Stimulated activated CD4-positive, alpha-beta T cell treated with anti-CD3 and anti-CD28 coated beads, Interleukin-1b, Interleukin-23, amount 100 ng/mL, for 24 hours (primary cell): ENCODE measurements at places on chromosomes 5 and 9.

DNA sequence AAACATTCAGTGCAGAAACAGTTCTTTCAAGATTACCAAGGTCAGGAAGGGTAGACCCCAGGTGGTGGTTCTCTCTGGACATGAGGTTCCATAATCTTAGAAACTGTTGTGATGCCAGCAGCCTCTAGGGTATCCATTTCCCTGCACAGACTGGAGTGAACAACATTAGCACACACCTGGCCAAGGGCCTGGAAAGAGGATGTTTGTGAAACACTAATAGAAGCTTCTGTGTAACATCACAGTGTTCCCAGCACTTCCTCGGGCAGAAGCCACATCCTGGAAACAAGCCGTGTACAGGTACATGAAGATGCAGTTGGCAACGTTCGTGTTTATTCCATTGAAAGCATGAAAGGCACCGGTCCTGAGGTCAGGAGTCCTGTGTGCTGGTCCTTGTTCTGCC, 598.2 kb upstream of the KLF4 start:
- DNase-seq: no peak

DNA sequence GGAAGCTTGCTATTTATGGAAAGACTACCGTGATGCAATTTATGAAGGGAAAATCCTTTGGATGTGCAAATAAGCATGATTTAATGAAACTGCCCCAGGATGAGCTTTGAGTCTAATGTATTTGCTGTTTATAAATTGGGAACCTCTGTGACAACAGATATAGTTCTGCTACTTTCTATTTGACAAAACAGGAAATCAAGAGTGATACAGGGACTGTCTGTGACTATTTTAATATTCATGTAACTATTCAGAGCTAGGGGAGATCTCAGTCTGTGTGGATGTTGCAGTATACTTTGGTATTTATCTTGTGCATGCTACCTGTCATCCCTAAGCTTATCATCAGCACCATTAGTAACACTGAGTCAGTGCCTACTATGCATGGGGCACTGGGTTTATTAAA, 132.1 kb downstream of the PDZD2 start:
- no peak for DNase-seq

- DNase-seq: no peak
Measured at GRCh38 chr5:173884402-173885053, 3.6 kb upstream of the CPEB4 start.

DNA sequence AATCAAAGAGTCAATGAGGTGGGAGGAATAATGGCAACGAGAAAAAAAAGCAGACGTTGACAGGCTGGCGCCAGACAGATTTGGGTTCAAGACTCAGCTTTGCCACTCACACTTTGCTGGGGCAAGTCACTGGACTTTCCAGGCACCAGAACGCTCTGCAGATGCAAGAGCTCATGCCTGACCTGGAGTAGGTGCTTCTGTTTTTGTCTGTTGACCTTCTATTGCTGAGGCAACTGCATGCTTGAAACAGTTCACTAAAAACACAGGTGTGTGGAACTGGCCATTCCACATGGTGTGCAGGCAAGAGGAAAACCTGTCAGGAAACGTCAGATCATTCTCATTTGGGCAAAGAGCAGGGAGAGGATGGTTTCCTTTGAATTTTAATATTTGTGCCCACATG, 161.2 kb upstream of the SMIM23 start:
- no peak for DNase-seq

DNA sequence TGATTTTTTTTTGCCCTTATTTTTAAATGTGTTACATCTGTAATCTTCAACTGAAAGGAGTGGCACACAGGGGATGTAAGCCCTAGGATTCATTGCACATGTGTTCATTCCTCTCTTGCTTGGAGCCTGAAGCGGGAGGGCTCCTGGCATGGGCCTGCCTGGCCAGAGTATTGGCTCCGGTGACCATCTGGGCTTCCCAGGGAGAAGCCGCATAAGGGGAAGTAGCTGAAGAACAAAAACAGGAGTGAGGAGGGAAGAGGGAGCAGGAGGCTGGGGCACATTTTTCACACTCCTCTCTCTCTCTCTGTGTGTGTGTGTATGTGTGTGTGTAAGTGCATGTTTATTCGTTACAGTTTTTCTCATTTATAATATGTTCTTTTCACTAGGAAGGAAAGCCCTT, 269.9 kb downstream of the PRR16 start:
- no peak for DNase-seq

DNA sequence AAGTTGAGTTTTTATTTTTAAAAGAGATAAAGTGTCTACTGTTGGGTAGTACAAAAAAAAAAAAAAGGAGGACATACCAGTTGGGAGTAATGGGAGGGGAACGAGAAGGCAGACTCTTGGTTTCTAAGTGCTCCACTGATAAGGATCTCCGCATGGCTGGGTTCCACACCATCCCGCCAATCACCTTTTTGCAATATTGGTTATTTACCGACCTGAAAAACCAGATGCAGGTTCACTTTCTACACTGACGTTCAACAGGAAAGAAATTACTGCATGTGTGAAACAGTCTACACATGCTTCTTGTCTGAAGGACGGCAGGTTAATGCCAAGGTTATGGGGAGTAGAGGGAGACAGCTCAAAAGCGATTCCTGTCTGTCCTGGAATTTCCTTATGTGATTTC, 75.5 kb downstream of the PTPN3 start:
- DNase-seq: no peak

- DNase-seq: no peak
Measured at GRCh38 chr9:121399883-121400607, 30.0 kb upstream of the STOM start.

DNA sequence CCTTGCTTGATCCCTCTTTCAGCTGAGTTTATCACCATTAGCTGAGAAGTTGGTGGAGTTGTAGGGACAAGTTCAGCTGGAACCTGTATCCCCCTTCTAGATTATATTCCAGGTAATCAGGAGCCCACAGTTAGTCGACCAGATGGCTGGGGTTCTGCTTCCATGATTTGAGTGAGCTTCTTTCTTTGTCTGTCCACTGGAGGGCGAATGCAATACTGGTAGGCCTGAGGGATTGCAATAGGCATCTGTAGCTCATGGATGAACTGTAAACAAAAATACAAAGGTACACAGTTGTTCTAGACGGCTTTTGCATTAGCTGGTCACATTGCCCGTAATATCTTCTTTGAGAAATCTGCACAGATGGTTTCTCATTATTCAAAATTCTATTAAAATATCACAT, 88.9 kb downstream of the PCSK5 start:
- no peak for DNase-seq

DNA sequence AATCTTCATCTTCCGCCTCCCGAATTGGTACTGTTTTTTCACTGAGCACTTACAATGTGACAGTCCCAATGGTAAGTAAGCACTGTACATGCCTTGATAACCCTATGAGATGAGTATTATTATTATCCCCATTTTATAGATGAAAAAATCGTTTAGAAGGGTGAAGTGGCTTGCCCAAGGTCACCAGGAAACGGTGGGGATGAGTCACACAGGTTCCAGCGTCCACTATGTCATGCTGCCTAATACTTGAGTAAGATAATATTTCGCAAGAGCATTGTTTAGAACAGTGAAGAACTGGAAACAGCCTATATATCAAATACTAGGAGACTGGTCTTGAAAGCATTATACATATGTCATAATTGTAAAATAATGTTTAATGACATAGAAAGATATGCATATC, 12.9 kb downstream of the HAND1 start:
- no peak for DNase-seq

DNA sequence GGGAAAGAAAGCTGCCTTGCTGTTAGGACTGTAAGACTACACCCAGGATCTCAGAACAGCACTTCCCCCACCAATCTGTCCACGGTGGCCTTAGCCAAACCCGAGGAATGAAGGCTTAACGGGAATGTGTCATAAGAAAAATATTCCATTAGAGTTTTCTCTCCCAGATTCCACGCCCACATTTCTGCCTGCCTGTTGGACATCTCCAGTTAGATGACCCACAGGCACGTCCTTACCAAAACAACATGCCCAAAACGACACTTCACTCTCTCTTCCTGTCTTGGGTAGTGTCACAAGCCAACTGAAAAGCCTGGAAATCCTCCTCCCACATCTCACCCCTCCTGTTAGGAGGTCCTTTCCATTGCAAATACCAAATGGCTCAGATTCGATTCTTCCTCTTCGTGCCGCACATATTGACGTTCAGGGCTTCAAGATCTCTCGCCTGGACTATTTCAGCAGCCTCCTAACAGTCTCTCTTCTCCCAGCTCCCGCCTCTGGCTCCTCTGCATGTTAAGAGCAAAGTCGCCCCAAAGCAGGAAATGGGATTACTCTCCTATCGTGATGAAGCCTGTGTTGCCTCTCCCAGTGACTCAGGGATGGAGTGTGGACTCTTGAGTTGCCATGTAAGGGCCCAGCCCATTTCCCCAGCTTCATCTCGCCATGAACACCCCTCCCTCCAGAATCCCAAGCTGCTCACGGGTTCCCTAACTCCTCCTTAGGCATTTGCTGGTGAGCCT, 159.3 kb downstream of the NR3C1 start:
- DNase-seq: no peak

GRCh38 chr9:123952641-123953495, 22.9 kb upstream of the DENND1A start:
- no peak for DNase-seq

GRCh38 chr5:5315068-5315980, 107.2 kb upstream of the ICE1 start:
- no peak for DNase-seq

DNA sequence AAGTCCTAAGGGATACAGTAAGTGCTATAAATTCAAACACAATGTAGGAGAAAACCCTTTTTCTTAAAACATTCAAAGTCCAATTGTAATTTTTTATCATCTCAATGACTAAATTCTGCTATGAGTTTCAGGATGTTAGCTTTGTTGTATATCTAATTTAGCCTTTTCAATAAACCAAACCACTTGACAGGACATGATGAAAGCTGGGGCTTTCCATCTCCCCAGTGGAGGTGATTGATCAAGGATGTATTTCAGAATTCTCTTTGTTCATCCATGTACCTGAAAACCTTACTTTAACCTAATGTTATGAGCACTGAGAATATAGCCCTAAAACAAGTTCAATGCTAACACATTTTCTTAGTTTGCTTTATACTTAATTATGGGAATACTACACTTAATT, 639.0 kb upstream of the ITGA1 start:
- no peak for DNase-seq

- no peak for DNase-seq
Measured at GRCh38 chr5:39712316-39713249, 287.8 kb upstream of the DAB2 start.

- no peak for DNase-seq
Measured at GRCh38 chr5:151171529-151171928, 13.9 kb upstream of the ANXA6 start.

- no peak for DNase-seq
Measured at GRCh38 chr5:84249918-84250630, 134.6 kb downstream of the EDIL3 start.

- DNase-seq: no peak
Measured at GRCh38 chr9:401223-401622, 186.6 kb downstream of the DOCK8 start.

- no peak for DNase-seq
Measured at GRCh38 chr5:7763621-7764072, 87.3 kb downstream of the CFAP90 start.

- DNase-seq: no peak
Measured at GRCh38 chr5:135425641-135426040, 21.5 kb downstream of the DCANP1 start.
